ENCODE measurements at places on chromosomes 16 and 17. TPM values are rescaled to one million over a fixed set of nuclear protein-coding genes. Genes with fewer than 3 reads are reported as not detected.
A peak's percentile ranks its signal among the peaks of the same experiment; 100 is the strongest.

GRCh38 chr16:3349175-3349574 is 6.5 kb upstream of the OR2C1 start:
- H3K27ac ChIP-seq, result no peak overlapping the region
- H3K27me3 ChIP-seq, result no peaks in the 10 kb centered on the region
- no peak overlapping the region for H3K4me3 ChIP-seq

GRCh38 chr16:83928341-83929055 is 24.5 kb upstream of the OSGIN1 start:
- no peak for DNase-seq
- no peak overlapping the region for H3K4me3 ChIP-seq
- no peak overlapping the region for H3K27ac ChIP-seq

- DNase-seq, result no peak
- H3K4me1 ChIP-seq, result peaks cover 17% of the 10 kb centered on the region
- H3K4me3 ChIP-seq, result peak overlapping the region; percentile 89
- H3K27ac ChIP-seq, result no peak overlapping the region
- H3K27me3 ChIP-seq, result peaks cover 16% of the 10 kb centered on the region
Observed at GRCh38 chr17:5110816-5111215, 862 bp downstream of the ZNF232 start.

The TBC1D3H gene
- total RNA-seq, result not detected

The KRTAP1-5 gene
- not detected for total RNA-seq

- H3K4me1 ChIP-seq, result no peaks in the 10 kb centered on the region
- no peak for DNase-seq
- no peak overlapping the region for H3K4me3 ChIP-seq
- H3K36me3 ChIP-seq, result no peaks in the 10 kb centered on the region
Observed at GRCh38 chr17:61784510-61784909, 78.8 kb downstream of the BRIP1 start.
